ENCODE measurements at places on chromosomes 12 and 14.
A peak's percentile ranks its signal among the peaks of the same experiment; 100 is the strongest.

DNA sequence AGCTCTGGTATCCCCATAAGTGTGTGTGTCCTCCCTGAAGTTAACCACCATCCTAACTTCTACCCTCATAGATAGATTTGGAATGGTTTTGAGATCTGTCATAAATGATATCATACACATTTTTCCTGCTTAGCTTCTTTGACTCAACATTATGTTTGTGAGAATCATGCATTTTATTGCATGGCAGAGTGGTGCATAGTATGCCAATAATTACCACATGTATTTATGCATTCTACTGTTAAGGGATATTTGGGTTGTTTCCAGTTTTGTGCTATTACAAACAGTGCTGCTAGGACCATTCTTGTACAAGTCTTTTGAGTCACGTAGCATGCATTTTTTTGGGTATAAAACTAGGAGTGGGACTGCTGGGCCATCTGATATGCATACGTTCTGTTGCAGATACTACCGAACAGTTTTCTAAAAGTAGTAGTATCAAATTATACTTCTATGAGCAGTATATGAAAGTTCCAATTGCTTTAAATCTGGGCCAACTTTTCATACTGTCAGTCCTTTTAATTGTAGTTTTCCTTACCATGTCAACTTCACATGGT, 13.4 kb downstream of the GRIP1 start:
- no peak for DNase-seq

GRCh38 chr14:64421166-64421565, 33.0 kb downstream of the MTHFD1 start:
- no peak for DNase-seq

GRCh38 chr14:75313294-75313693, 34.7 kb downstream of the FOS start:
- no peak for DNase-seq

GRCh38 chr12:99232324-99232723, 415.2 kb upstream of the GARIN6 start:
- DNase-seq: no peak

- DNase-seq: no peak
These were observed 97.3 kb downstream of the TRHDE start for GRCh38 chr12:72369423-72369959.

DNA sequence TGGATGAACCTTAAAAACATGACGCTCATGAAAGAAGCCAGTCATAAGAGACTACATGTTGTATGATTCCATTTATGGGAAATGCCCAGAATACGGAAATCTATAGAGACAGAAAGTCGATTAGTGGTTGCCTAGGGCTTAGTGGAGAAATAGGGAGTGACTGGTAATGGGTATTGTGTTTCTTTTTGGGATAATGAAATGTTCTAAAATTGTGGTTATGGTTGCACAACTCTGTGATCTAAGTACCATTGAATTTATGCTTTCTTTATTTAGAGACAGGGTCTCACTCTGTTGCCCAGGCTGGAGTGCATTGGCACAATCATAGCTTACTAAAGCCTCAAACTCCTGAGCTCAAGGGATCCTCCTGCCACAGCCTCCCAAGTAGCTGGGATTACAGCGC, 8.0 kb downstream of the RBMS2 start:
- DNase-seq: no peak

GRCh38 chr12:116539905-116540482, 19.2 kb upstream of the MAP1LC3B2 start:
- no peak for DNase-seq

GRCh38 chr12:104727726-104728465, 230.2 kb downstream of the SLC41A2 start:
- DNase-seq: no peak

- DNase-seq: no peak
These were observed 233.3 kb downstream of the CACNA1C start for GRCh38 chr12:2286047-2286446.

- no peak for DNase-seq
These were observed 2.5 kb downstream of the IFI27 start for GRCh38 chr14:94113073-94113472.

DNA sequence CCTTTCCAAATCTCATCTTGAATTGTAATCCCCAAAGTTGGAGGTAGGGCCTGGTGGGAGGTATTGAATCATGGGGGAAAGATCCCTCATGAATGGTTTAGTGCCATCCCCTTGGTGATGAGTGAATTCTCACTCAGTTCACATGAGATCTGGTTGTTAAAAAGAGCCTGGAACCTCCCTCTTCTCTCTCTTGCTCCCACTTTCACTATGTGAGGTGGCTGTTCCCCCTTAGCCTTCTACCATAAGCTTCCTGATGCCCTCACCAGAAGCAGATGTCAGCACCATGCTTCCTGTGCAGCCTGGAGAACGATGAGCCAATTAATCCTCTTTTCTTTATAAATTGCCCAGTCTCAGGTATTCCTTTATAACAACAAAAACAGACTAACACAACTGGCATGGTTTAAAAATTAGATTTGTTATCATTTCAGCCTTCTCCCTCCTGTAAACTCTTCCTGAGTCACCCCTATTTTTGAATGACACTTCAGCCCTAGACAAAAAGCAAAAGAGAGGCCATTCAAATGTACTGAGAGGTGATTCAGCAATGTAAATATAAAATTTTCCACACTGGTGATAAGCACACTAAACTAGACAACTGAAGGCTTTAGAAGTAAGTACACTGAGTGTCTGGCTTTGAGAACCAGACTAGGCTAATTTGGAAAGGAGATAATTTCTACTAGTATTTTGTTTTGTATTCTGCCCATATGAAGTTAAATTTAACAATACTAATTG, 212.1 kb upstream of the ABCD2 start:
- no peak for DNase-seq

DNA sequence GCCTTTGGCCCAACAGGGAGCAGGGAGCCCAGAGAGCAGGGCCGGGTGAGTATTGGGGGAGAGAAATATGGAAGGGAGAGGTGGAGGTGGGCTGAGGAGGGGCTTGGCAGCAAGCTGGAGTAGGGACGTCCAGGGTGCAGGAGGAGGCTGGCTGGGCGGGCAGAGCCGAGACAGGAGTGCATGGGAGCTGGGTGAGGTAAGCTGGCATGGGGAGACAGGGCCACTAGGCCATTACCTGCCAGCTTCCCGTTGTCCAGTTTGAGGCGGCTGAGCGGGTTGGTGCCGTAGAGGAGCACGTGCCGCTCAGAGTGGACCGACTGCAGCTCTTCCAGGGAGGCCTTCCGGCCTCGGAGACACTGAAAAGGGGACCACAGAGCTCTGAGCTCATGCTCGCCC, 18.3 kb downstream of the SLC48A1 start:
- DNase-seq: no peak

DNA sequence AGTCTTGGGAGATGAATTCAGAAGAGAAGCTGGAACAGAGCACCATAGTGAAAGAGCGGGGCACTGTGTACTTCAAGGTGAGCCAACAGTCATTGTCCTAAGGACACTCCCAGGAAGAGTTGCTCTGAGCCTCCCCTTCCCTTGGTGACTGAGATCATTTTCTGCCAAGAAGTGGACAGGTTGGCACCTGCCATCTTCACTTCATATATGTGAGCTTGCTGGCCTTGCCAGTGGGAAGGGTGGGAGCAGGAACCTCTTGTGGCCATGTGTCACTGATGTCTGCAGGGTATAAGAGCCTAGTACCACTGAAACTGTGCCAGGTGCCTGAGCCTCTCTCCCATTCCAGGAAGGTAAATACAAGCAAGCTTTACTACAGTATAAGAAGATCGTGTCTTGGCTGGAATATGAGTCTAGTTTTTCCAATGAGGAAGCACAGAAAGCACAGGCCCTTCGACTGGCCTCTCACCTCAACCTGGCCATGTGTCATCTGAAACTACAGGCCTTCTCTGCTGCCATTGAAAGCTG, 5.3 kb downstream of the FKBP4 start:
- no peak for DNase-seq

DNA sequence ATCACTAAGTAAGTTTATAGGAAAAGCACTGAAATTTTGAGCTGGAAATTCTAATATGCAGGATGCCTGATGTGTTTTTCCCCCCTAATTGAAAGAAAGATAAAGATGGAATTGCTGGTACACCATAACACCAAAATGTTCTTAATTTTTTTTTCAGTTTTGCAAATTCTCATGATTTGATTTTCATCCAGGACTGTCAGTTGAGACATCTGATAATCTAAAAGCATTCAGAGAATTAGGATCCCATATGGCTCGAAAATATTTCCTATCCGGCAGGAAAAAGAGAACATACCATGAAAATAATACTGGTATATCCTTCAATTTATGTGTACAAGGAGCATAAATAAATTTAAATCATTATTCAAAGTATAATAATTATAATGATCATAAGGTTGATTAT, 452.1 kb downstream of the APAF1 start:
- no peak for DNase-seq

- no peak for DNase-seq
These were observed 12.3 kb upstream of the RTRAF start for GRCh38 chr14:51977075-51977474.

DNA sequence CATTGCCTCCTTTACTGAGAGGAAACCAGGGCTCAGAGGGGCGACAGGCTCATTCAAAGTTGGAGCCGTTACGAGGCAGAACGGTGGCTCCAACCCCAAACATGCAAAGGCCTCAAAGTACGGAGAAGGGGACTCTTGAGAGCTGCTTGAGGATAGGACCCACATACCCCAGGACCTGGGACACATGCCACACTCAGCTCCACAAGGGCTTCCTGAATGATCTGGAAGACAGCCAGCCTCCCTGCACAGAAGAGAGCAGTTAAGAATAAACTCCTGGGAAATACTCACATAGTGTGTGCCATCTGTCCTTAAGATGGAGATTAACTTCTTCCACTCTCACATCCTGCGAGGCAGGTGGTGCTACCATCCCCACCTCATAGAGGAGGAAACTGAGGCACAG, 26.6 kb upstream of the NXPH4 start:
- no peak for DNase-seq

GRCh38 chr14:34693228-34693939, 21.0 kb downstream of the CFL2 start:
- DNase-seq: no peak

GRCh38 chr12:95548056-95548538, 3.2 kb downstream of the USP44 start:
- DNase-seq: peak; percentile 10

DNA sequence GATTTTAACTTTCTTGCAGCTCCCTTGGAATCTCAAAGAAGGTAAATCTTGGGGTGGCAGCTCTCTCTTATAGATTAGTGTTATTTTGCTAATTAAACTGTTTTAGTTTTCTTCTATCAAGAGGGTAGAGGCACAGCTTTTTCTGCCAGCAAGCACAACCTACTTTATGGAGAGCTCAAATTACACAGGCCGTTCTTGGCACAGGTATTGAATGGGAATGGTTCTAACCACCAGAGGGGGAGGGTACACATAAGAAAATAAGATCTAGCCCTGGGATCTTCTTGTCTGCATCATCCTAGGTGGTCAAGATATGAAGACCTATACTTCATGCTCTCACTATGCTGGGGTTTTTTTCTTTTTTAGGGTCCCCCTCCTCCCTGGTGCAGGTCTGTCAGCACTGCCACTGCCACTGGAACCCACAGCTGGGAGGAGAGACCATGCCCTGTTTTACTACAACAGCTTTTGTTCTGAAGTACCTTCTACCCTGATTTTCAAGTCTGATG, 48.6 kb upstream of the STAC3 start:
- no peak for DNase-seq

- DNase-seq: no peak
These were observed 163.3 kb upstream of the LHX5 start for GRCh38 chr12:113634982-113635381.

DNA sequence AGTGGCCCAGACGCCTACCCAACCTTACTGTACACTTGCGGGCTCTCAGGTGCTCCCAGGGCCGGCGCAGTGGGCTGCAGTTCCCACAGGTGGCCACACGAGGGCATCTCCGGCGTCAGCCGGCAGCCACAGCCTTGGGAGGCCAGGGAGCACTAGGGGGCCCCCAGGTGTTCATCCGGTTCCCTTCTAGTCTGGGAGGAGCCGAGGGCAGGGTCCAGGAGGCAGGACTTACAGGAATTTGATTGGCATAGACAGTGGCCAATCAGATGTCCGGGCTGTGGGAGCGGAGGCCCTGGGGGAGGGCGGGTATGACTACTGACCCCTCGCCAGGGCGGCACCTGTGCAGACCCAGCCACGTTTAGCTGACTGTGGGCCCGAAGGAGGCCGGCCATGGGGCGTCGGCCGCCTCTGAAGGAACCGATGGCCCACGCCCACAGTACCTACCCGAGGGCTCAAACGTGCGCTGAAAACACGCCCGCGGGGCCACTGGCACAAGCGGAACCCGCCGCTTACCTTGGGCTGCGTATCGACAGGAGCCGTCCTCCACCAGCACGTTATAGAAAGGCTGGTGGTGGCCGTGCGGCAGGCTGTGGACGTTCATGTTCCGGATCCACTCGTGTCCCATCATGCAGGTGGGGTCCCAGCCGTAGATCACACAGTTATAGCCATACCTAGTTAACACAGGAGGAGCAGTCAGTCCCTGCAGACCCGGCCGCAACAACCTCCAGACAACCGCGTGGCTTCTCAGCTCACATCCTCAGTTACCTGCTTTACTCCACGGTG, 34.8 kb downstream of the FBXO21 start:
- peak; percentile 36 for DNase-seq

- DNase-seq: no peak
These were observed 1.0 kb upstream of the SLC38A2 start for GRCh38 chr12:46373301-46374296.

- DNase-seq: no peak
These were observed 19.7 kb upstream of the RAB35 start for GRCh38 chr12:120136093-120136770.

- no peak for DNase-seq
These were observed 4.4 kb upstream of the WSB2 start for GRCh38 chr12:118065380-118065779.

- no peak for DNase-seq
These were observed 13.7 kb upstream of the ZNF740 start for GRCh38 chr12:53166837-53167236.

DNA sequence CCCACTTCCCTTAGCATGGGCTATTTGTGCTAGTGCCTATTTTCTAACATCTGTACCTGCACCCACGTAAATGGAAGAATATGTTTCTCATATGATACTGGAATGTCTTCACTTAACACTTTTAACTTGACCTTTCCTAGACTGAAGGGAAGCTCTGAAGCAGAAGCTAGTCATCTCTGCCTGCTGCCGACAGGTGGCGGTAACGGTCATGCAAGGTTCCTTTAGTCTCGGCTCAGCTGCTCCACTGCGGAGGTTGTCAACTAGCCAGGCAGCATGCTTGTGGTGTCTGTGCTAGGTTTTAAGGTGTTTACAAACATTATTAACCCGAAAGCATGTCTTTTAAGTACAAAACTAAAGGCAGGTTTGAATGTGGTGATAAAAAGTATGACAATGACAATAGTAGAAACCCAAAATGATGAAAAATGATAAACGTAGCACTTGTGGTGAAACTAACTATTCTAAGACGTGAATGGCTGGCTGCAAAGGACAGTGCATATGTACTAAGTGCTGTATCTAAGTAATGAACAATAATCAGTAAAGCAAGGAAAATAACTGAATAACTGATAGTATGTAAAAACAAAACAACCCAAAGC, 117.2 kb downstream of the GRIN2B start:
- peak; percentile 34 for DNase-seq

Measured in stimulated activated CD4-positive, alpha-beta T cell treated with anti-CD3 and anti-CD28 coated beads, Interleukin-1b, Interleukin-23, amount 100 ng/mL, for 1 hour (primary cell).